ENCODE measurements at places on chromosomes 1 and 21.

GRCh38 chr1:14880456-14881316 lies 272.9 kb upstream of the TMEM51 start:
- DNase-seq = no peak

- DNase-seq = no peak
These were observed 579.7 kb downstream of the PLA2G4A start for GRCh38 chr1:187408212-187409004.

- DNase-seq = no peak
These were observed 82.7 kb downstream of the CDC7 start for GRCh38 chr1:91583326-91583755.

GRCh38 chr1:145874646-145875045 lies 11.0 kb downstream of the ANKRD35 start:
- no peak for DNase-seq

DNA sequence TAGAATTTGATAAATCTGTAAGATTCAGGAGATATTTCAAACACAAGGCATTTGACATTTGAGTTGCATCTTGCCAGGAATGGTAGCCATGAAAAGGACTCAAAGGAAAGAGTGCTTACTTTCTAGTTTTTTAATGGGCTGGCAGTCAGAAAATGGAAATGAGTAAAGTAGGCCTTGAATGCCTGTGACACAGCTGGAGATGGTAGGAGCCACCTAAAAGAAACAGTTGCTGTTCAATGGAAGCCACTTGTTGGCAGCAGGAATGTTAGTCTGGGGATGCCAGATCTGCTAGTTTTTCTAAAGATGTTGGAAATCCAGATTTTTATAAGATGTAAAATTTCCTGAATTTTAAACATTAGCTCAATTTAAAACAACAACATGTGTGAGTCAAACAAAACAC lies 43.6 kb downstream of the CACHD1 start:
- DNase-seq = no peak

GRCh38 chr1:11787251-11787803 lies 18.4 kb downstream of the MTHFR start:
- no peak for DNase-seq

GRCh38 chr21:45724345-45724961 lies 80.9 kb downstream of the PCBP3 start:
- DNase-seq = no peak

- no peak for DNase-seq
These were observed 3.6 kb downstream of the BEST4 start for GRCh38 chr1:44784094-44785028.

DNA sequence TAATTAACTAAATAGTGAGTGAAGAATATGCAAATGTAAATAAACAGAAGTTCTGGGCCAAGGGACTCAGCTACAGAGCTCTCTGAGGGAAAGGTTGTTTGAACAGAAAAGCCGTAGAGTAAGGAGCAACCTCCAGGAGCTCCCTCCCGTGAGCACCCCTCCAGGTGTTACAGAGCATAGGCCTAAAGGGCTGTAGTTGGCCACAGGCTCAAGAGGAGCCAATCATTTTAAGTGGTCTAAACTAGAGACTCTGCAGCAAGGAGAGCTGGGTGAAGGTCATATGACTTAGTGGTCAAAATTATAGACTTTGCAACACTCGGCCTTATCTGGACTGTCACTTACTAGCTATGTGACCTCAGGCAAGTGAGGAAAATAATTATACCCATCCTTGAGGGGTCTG lies 19.1 kb upstream of the RXRG start:
- no peak for DNase-seq

DNA sequence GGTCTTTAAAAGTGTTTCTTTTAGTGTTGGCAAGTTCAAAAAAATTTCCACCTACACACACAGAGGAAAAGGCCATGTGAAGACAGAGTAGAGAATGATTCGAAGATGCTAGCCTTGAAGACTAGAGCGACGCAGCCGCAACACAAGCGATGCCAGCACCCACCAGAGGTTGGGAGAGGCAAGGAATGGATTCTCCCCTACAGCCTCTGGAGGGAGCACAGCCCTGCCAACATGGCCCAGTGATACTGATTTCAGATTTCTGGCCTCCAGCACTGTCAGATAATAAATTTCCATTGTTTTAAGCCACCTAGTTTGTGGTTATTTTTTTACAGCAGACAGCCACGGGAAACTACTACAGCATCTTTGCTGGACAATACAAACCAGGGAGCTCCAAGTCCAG lies 6.9 kb upstream of the ADAR start:
- no peak for DNase-seq

DNA sequence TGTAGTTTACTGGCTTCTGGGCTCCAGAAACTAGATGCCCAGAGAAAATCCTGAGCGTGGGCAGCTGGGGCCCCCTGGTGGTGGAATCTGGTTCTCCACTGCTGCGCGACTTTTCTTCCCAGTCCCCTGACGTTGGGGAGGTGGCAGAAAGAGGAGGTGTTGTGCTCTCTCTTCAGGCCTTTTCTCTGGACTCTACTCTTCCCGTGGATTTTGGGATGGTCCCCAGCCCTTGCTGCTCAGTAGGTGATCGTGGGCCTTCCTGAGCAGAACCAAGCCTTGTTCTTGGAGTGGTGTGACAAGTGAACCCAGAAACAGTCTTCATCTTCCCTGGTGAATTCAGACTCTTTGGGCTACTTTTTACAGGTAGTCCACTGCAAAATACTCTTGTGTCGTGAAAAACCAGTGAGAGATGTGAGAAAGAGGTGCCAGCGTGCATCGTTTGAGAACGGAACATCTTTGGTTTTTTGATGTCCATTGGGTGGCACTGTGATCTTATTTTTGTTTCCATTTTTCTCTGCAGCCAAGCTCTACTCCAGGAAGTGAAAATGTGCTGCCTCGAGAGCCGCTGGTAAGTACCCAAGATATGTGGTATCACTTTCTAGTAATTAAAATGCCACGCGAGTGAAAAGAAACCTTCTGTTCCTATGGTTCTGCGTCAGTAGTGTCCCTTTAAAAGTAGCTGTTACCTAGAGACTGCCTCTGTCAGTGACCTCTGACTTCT lies 20.2 kb downstream of the PEX14 start:
- peak; percentile 67 for DNase-seq

GRCh38 chr1:86389307-86389706 lies 6.8 kb downstream of the ODF2L start:
- DNase-seq = no peak

- no peak for DNase-seq
These were observed 22.4 kb downstream of the PTTG1IP start for GRCh38 chr21:44850905-44851657.

DNA sequence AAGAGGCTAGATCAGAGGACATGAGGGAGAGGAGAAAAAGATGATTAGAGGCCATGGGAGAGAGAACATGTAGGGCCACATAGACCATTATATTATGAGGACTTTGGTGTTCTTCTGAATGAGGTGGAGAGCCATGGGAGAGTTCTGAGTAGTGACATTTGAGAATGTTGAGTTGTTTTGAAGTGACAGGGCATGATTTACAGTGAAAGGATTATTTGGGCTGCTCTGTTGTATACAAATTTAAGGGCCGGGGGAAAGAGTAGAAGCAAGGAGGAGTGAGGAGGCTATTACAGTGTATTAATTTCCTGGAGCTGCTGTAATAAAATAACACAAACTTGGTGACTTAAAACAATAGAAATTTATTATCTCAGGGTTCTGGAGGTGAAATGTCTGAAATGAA lies 102.5 kb upstream of the RGS4 start:
- DNase-seq = no peak

GRCh38 chr21:41876928-41877652 lies 2.1 kb downstream of the PRDM15 start:
- DNase-seq = no peak

DNA sequence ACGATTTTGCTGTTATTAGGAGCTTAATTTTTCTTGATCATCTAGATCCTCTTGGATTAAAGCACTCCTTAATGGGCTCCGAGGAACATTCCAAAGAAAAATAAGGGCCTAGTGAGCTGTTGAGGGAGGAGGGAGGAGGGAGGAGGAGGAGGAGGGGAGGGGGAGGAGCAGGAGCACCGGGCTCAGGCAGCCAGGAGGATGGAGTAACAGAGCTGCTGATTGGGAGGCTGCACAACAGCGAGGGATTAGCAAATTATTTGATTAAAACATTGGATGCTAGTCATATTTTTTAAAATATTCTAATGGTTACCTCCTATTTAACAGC lies 302.1 kb upstream of the RRP15 start:
- DNase-seq = no peak

DNA sequence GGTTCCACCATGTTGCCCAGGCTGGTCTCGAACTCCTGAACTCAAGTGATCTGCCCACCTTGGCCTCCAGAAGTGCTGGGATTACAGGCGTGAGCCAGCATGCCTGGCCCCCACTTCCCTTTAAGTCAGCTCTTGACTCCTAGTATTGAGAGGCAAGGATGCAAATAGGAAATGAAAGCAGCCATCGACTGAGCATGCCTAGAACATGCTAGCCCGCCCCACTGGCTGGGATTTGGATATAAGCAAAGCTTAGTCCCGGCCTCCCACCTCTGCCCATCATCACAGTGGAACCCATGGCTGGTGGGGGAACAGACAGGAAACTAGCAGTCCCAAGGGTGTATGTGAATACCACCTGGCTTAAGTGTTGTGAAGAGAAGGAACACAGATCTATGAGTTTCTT lies 10.5 kb downstream of the C1orf167 start:
- no peak for DNase-seq

- no peak for DNase-seq
These were observed 2.4 kb downstream of the CAPN9 start for GRCh38 chr1:230749635-230750034.

GRCh38 chr1:63721531-63722189 lies 52.2 kb upstream of the ROR1 start:
- no peak for DNase-seq

DNA sequence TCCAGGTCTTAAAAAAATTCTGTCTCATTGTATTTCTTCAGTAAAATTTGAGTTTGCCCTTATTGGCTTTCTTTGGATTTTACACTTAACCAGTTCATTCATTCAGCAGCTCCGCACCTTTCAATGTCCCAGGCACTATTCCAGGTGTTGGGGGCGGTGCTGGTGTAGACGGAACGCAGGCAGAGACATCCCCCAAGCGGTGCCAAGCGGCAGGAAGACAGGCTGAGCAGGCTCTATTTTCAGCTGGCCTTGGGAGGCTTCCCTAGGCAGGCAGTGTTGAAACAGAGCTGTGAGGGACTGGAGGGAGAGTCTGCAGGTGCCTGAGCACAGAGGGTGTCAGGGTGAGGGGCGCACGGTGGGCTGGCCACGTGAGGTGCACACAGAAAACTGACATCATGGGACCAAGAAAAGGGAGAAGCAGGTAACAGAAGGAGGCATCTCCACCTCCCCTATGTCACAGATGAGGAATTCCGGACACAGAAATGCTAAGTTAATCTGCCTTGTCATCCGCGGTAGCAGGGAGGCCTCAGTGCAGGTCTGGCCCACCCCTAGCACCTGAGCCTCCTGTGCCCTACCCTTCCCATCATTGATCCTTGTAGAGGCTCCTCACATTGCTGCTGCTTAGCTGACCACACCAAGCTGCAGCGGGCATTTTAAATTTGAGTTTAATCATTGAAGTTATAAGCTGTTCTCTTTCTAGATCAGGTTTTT lies 40.8 kb downstream of the SLC37A1 start:
- no peak for DNase-seq

- DNase-seq = no peak
These were observed 45.5 kb upstream of the PRRX1 start for GRCh38 chr1:170618421-170618820.

DNA sequence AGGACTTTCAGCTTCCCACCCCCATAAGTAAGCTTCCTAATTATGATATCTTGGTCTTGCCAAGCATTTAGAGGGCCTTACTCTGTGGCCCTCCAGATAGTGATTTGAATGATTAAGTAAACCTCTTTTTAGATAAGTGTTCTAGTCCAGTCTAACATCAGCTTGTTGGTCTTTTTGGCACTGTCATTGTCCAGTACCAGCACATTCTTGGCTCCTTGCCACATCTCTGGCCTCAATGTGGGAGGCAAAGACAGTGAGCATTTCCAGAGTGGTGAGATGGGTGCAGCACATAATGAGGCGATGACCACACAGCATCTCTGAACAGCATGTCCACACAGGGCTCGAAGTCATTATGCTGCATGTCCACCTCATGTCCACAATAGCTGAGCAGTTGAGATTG lies 6.1 kb downstream of the CAPZA1 start:
- no peak for DNase-seq

GRCh38 chr1:169874229-169874628 lies 19.5 kb downstream of the SCYL3 start:
- DNase-seq = no peak

DNA sequence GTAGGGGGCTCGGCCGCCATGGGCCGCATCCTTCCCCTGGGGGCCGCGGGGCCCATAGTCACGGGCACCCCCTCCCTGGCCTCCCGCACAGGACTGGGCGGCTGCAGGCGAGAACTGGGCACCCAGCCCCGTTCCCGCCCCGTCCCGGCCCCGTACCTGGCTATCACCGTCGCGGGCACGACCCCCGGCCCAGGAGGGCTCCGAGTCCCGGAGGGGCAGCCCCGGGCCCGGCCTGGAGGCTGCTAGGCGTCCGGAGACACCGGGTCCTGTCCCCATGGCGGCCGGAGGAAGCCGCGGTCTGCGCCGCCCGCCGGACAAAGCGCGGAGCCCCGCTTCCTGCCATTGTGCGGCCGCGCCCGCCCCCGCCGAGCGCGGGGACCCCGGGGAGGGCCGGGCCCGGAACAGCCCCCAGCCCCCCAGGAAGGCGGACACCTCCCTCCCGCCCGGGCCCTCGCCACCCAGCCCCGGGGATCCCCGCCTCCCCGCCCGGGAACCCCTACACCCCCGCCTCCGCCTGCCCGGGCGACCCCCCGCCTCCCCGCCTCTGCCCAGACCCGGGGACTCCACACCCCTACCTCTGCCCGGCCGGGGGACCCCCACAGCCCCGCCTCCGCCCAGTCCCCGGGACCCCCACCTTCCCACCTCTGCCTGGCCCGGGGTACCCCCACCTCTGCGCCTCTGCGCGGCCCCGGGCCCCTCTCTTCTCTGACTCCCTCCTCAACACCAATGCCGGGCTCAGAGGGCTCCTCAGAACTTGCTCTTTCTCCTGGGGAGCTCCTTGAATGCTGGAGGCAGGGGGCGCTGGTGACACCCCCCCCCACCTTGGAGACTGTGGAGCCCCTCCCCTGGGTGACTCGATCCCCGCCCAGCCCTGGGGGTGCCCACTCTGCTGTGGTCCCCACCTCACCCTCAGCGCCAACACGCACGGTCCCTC lies 6.0 kb downstream of the PLEKHG5 start:
- no peak for DNase-seq

- no peak for DNase-seq
These were observed 32.7 kb upstream of the CRB1 start for GRCh38 chr1:197235355-197235754.

- DNase-seq = peak; percentile 77
These were observed 76.7 kb downstream of the ARHGEF16 start for GRCh38 chr1:3530926-3531818.

- no peak for DNase-seq
These were observed 88.5 kb upstream of the GPR88 start for GRCh38 chr1:100449477-100449876.

DNA sequence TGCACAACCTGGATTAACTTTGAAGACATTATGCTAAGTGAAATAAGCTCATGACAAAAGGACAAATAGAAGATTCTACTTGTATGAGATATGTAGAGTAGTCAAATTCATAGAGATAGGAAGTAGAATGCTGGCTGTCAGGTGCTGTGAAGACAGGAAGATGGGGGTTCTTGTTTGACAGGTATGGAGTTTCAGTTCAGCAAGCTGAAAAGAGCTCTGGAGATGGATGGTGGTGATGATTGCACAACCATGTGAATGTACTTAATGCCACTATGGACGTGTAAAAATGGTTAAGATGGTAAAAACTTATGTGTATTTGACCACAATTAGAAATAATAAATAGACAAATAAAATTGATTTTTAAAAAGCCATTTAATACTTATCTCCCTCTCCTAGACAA lies 169.8 kb upstream of the DUSP10 start:
- no peak for DNase-seq

Data from CD4-positive, alpha-beta T cell treated with Interferon gamma for 1 hour (primary cell).